Ovary (tissue), 10 donors: ENCODE measurements at places on chromosomes 5 and 9. TPM values are rescaled to one million over a fixed set of nuclear protein-coding genes. Genes with fewer than 3 reads are reported as not detected.

The NDUFB6 gene
- 19.6 TPM for polyA plus RNA-seq

The LCN15 gene
- polyA plus RNA-seq = not detected

The CYSRT1 gene
- polyA plus RNA-seq = 0.12 TPM

The SLC30A5 gene
- 36.8 TPM for polyA plus RNA-seq

The FREM1 gene
- polyA plus RNA-seq = 0.79 TPM

The GPSM1 gene
- polyA plus RNA-seq = 0.57 TPM

The DCP2 gene
- polyA plus RNA-seq = 12.4 TPM
